GDM1 (cell line): ENCODE measurements at places on chromosomes 16 and 17.

DNA sequence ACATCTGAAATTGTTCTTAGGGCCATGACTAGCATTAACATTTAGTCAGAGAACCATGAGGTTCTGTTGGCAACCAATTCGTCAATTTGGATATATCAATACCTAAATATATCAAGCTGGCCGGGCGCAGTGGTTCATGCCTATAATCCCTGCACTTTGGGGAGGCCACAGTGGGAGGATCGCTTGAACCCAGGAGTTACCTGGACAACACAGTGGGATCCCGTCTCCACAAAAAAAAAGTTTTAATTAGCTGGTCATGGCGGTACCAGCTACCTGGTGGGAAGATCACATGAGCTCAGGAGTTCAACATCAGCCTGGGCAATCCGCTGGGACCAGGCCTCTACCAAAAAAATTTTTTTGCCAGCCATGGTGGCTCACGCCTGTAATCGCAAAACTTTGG, 8.4 kb downstream of the YWHAE start:
- DNase-seq: no peak

DNA sequence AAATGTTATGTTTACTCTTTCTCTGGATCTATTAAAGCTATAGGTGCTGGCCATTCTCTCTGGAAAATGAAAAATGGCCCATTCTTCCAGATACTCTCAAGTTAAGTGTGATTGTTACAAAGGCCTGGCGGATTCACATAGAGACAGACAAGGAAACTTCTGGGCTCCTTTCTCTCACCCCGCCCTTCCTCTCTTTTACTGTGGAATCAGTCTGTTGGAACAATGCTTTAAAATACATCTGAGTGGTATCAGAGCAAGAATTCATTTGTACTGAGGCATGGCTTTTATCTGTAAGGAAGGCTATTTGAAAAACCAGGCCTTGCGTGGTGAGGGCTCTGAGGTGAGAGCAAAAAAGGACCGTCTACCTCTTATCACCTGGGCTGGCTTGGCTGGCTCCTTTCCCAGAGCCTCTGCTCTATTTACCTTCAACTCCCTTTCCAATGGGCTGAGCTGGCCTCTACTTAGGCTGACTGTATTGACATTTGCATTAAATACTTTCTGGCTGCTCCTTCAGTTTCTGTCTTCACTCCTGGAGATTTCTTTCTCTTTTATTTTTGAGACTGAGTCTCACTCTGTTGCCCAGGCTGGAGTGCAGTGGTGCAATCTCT, 274.0 kb downstream of the PHKB start:
- no peak for DNase-seq

GRCh38 chr16:17397499-17397891, 73.3 kb downstream of the XYLT1 start:
- no peak for DNase-seq

- no peak for DNase-seq
Observed at GRCh38 chr17:29583324-29584248, 5.9 kb downstream of the GIT1 start.

GRCh38 chr16:71565812-71566700, 10.8 kb downstream of the TAT start:
- no peak for DNase-seq

DNA sequence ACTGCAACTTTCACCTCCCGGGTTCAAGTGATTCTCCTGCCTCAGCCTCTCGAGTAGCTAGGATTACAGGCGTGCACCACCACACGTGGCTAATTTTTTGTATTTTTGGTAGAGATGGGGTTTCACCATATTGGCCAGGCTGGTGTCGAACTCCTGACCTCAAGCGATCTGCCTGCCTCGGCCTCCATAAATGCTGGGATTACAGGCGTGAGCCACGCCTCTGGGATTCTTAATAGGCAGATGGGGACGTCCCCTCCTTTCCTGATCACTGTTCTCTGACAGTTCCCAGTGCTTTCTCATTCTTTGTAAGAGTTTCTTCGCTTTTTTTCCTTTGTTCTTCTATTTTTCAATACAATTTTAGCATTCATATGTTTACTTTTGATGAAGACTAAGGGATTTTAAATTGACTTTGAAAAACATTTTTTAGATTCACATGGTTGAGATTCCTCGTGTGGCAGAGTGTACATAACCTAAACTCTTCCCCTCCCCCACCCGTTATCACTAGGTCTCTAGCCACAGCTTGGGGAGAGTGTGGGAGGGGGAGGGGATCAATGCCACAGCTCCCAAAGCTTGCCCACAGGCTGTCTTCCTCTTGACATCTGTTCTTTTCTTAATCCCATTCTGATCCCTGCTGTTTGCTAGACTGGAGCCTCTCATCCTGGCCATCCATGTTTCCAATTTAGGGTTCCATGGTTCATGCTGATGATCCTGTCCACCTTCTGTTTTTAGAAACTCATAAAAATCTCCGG, 11.0 kb downstream of the ADORA2B start:
- no peak for DNase-seq
